Activated CD8-positive, alpha-beta memory T cell treated with anti-CD3 and anti-CD28 coated beads for 1 hour (primary cell): ENCODE measurements at places on chromosomes 6 and 20.

GRCh38 chr6:13457577-13457976, 29.8 kb downstream of the GFOD1 start:
- DNase-seq: no peak

DNA sequence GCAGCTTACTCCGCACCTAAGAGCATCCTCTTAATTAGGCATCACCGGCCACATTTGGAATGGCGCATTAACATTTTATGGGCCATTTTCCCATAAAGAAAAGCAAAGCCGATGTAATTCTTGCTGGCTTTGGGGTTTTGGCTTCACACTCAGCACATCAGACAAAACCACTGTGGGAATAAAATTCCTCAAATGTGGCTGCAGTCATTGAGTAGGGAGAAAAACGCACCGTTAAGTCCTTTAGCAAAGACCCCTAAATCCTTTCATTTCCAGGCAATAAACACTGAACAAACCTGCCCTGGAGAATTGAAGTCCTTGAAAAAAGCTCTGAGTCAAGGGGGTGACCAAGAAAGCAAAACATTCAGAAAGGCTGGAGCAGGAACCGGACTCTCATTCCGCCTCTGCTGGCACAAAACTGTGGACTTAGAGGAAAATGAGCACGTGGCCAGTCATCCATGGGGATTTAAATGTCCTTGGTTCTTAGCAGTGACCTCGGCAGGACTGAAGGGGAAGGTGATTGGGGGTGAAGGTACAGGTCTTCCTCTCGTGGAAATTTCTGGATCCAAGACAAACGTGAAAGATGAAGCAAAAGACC, 102.9 kb downstream of the CDH4 start:
- DNase-seq: no peak

DNA sequence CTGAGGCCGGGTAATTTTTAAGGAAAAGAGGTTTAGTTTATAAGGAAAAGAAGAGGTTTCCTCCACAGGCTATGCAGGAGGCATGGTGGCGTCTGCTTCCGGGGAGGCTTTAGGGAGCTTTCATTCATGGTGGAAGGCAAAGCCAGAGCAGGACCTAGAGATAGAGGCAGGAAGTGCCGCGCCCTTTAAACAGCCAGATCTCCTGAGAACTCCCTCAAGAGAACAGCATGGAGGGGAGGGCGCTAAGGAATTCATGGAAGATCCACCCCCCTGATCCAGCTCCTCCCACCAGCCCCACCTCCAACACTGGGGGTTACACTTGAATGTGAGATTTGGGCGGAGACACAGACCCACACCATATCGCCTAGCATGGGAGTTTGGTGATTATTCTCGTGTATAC, 13.9 kb upstream of the DACT2 start:
- DNase-seq: no peak

- no peak for DNase-seq
Observed at GRCh38 chr6:73565767-73566485, 45.1 kb upstream of the EEF1A1 start.

- no peak for DNase-seq
Observed at GRCh38 chr20:47773371-47773786, 11.9 kb downstream of the SULF2 start.

GRCh38 chr6:167130008-167130677, 7.2 kb downstream of the CCR6 start:
- no peak for DNase-seq

- no peak for DNase-seq
Observed at GRCh38 chr6:27281105-27281539, 31.0 kb downstream of the POM121L2 start.

DNA sequence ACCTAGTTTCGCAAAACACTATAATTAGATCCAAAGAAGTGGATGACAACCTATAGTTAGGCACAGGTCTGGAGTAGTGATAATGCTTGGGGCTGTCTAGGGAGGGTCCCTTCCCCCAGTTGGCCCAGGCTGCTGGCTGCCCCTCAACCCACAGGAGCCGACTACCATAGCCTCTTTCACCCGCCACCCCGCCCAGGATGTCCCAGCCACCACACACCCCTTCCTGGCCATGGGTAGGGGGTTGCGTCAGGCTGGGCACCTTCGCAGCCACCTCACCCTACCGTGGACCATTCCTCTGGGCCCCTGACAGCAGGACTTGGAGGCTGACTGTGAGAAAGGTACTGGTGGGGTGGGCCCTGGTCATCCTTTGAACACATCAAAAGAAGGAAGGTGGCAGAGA, 8.5 kb downstream of the TFEB start:
- DNase-seq: no peak
